ENCODE measurements at places on chromosomes 7 and 10.

DNA sequence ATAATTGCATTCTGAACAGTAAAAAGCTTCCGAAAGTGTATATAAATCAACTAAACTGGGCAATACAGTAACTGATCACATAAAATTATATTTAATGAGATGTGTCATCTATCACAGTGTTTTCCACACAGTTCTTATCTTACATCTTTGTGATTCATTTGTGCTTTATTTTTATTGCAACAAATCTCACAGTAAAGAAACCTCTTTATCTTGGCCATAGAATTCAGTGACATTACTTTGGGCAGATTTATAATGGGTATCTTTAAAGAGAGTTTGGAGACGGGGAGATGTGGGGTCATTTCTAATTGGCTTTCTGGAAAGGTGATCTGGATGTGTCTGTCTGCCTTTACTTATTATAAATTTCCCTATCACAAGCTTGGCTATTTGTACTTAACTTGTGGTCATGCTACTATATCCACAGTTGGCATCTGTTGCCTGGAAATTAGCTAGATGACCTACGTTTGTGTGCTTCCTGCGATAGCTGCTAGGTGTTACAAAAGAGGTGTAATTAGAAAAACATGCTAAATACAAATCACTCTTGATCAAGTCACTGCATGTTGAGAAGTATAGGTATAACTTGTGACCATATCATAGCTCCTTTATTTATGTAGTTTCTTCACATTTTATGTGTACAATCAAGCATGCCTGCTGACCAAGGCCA lies 123.8 kb downstream of the ARID5B start:
- no peak for DNase-seq

DNA sequence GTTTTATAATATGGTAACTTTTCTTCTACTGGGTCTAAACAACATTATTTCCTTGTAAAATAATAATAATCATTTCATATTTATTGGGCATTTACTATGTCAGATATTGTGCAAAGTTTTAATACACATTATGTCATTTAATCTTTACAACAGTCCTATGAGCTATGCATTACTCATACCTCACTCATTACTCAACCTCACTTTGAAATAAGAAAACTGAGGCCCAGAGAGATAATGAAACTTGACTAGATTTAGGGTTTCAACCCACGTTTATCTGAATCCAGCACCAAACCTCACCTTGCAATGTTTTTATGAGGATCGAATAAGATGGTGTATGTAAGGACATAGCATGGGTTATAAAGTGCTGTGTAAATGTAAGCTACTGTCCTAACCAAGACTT lies 153.2 kb upstream of the SLC13A1 start:
- DNase-seq: no peak

GRCh38 chr10:43136995-43137716 lies 1.1 kb upstream of the CSGALNACT2 start:
- DNase-seq: no peak

DNA sequence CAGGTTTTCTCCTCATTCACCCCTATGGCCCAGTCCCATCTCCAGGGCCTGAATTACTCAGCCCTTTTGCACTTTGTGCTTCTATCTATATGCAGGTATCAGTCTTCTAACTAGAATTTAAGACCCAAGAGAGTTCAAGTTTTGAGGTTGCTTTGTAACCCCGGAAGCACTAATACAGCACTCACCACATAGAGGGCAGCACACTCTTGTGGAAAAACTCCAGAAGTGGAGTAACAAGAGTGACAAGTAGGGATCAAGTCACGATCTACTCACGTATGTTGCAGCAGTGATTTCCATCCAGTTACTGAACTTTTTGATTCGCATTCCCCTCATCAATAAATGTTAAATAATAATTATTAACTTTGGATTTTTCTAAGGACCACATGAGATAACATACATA lies 151.0 kb downstream of the CHCHD3 start:
- no peak for DNase-seq

DNA sequence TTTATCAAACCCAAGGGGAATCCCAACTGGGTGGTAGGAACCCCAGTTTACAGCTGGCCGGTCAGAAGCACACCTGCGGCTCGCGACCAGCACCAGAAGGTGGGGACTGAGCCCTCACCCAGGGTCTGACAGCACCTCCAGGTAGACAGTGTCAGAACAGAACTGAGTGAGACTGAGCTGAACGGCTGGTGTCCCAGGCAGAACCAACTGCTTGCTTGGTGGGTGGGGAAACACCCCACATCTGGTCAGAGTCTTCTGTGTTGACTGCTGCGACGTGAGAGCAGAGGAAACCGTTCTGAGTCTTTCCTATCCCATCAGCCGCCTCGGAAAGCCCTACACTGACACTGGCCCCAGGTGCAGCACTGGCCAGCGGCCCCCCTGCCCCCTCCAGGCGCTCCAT lies 160.7 kb downstream of the MAD1L1 start:
- DNase-seq: no peak

GRCh38 chr7:29162577-29162976 lies 16.2 kb upstream of the CPVL start:
- DNase-seq: no peak

DNA sequence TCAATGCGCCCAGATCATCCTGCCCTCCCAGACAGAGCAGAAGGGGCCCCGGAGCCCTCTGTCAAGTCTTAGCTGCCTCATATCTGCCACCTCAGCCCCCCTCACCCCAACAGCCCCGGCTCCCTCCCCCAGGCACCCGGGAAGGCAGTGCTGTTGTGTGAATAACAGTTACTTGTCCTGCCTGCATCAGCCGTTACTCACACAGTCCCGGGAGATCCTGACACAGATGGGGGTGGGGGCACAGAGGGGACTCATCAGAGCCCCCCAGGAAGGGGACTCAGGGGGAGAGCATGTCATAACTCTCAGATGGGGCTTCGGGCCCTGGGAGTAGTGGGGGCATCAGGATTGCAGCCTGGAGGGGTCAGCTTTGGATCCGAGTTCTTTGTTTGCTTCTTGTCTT lies 12.4 kb upstream of the SERPINE1 start:
- DNase-seq: no peak

DNA sequence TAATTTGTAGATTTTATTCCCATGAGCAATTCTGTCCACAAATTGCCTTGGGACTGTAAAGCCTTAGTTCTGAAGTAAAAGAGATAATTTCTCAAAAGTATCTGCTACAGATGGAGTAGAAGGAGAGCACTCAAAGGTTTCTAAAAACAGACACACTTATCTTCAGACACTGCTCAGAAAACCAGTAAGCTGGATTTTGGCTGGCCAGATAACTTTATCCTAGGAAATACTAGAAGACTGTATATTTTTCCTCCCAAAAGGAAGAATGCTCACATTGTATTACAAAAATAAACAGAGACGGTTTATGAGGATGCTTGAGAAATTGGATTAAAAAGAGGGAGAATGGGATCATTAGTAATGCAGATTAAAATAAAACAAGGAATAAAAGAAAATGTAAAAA lies 178.0 kb upstream of the IGFBP3 start:
- no peak for DNase-seq

GRCh38 chr7:138872576-138872975 lies 74.6 kb upstream of the ATP6V0A4 start:
- DNase-seq: no peak

DNA sequence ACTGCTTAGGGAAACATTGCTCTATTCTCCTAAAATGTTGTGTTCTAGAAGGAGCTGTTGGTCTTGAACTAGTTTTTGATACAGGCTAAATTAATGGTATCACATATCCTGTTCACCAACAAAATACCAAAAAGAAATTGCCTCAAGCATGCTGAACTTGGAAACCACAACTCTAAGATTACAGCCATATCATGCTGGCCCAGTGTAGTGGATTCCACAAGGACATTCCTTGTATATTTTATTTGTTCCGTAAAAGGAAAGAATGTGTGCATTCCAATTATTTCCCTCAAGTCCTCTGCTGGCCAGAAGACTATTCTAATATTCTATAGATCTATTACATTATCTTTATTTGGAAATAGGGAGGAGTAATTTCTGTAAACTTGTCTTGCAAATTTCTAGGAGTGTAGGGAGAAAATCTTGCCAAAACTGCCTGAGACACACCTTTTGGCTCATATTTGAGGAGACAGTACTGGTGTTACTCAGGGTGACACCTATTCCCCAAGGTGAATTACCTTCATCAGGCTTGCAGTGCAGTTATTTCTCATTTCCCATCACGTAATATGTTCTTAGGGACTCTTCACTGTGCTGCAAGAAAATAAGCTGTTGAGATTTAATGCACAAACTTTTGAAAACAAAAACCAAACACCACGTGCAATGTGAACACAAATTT lies 1.9 kb upstream of the NEBL start:
- DNase-seq: no peak

DNA sequence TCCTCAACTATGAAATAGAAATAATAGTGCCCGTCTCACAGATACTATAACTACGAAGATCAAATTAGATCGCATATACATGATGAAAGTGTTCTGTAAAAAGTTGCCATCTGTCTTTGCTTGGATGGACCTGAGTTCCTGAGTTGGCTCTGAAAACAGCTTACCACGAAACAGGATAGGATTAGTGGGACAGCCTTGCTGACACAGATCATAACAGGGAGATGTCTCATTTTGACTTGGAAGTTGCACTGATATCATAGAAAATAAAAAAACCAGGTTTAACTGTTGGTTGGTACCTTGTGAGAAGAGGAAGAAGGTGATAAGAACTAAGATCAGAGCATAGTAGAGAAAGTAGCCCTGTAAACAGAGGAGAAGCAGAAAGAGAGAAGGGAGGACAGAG lies 79.3 kb upstream of the AGBL3 start:
- no peak for DNase-seq

DNA sequence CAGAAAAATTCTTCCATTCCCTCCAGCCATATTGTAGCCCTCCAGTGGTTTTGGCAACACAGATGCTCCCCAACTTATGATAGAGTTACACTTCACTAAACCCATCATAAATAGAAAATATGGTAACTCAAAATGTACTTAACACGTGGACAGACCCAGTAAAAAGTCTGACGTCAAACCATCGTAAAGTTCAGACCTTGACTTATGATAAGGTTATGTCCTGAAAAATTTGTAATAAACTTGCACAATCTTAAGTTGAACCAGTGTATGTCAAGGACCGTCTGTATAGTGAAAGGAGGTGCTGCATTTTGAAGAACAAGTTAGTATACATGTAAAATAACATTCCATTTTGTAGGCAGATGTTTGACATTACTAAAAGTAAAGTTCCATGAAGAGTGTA lies 142.8 kb downstream of the NSUN6 start:
- no peak for DNase-seq

- DNase-seq: no peak
Measured at GRCh38 chr7:66257481-66257880, 52.3 kb downstream of the TPST1 start.

- no peak for DNase-seq
Measured at GRCh38 chr10:88879534-88880281, at the start of gene STAMBPL1. Gene STAMBPL1 (plus strand): TSS chr10:88880245. CDS start chr10:88901709, 21,464 bp downstream.

DNA sequence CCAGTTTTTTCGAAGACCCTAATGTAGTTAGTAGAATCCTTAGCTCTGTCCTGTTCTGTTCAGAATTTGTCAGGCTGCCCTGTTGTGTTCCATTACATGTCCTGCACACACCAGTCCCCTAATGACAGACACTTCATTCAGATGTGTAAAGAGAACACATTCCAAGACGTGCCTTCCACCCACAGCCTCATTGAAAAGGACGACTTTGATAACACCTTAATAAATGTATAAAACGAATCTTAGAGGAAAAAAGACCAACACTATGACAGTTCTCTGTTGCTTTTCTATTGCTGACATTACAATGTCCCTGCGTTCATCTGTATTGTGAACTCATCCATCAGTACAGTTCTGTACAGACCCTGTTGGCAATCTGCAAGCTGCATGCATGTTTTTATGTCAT lies 3.5 kb downstream of the LRRTM3 start:
- DNase-seq: no peak

- DNase-seq: no peak
Measured at GRCh38 chr10:48453451-48454301, 147.2 kb downstream of the MAPK8 start.

- DNase-seq: no peak
Measured at GRCh38 chr7:4282434-4283223, 399.5 kb upstream of the FOXK1 start.

GRCh38 chr7:132149436-132150304 lies 426.6 kb downstream of the PLXNA4 start:
- no peak for DNase-seq

DNA sequence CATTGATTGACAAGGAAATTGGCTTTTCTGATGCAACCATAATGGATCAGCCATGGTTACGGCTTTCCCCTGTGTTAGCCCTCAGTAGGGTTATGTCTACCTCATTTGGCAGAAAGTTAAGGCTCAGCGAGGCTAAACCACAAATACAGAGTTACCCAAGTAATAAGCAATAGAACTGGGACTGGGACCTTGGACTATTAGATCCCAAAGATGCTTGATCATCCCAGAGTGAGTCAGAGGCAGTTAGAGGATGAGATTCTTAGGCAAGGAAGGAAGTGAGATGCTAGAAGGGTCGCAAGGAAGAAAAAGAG lies 401.4 kb downstream of the TNS3 start:
- no peak for DNase-seq

GRCh38 chr7:156218544-156219306 lies 406.5 kb upstream of the SHH start:
- no peak for DNase-seq

GRCh38 chr7:50795253-50795652 lies 12.6 kb upstream of the GRB10 start:
- DNase-seq: no peak

- DNase-seq: no peak
Measured at GRCh38 chr10:24720096-24720495, 3.6 kb downstream of the ARHGAP21 start.

DNA sequence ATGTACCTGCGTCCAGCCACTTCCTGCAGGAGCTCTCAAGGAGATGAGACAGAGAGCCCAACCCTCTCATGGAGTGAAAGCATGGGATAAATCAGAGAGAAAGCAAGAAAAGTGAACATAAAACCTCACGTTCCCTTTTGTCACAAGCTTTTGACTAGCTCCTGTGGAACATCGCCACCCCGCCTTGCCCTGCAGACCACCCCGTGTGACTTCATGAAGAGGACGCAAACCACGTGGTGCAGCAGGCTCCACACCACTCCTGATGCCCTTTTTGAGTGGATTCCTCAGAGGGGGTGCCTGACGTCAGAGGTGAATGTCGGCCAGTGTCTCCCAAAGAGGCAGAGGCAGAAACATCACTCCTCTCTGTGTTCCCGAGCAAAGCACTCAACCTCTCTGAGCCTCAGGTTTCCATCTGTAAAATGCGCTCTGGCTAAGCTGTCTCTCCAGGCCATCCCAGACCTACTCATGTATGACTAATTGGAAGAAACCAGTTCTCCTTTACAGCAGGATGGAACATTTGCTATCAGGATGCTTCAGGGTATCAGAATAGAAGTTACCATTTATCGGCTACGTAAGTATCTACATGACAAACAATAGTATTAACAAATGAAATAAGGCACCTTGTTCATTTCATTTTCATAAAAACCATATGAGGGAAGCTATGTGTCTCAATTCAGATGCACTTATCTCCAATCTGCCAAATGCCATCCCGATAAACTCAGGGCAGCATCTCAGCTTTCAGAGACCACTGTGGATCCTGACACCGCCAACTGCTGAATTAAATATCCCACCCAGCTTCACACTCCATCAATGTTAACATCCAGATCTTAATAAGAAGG lies 5.3 kb downstream of the ZNF488 start:
- DNase-seq: no peak

- DNase-seq: no peak
Measured at GRCh38 chr7:124202546-124202945, 169.7 kb upstream of the TMEM229A start.

Measured in activated T-helper 1 cell treated with anti-CD3 and anti-CD28 coated beads, Interleukin-2, amount 50 U/mL, for 16 hours (primary cell).